AG08396 (cell line): ENCODE measurements at places on chromosomes 5 and 9.

GRCh38 chr5:114435220-114435481 lies 73.3 kb downstream of the KCNN2 start:
- no peak for DNase-seq

- DNase-seq: peak; percentile 29
Measured at GRCh38 chr5:142977363-142978051, 207.3 kb downstream of the ARHGAP26 start.

GRCh38 chr5:158483281-158483860 lies 616.3 kb downstream of the EBF1 start:
- DNase-seq: no peak

- DNase-seq: peak; percentile 64
Measured at GRCh38 chr9:133658442-133659431, 22.6 kb downstream of the DBH start.

DNA sequence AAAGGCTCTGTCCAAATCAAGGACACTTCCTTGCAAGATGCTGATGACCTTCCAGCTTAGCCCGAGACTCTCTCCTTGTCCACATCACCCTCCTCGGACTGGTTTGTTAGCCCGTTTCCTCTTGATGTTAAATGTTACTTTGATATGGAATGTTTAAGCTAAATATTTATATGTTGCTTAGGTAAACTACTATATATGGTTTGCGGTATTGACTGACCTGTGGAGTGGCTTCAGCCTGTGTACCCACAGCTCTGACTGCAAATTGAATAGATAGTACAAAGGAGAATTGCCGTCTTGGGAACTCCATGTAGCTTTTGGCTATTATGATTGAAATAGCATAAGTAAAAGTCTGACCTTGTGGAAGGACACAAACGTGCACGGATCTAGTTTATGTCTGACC lies 422.0 kb downstream of the YTHDC2 start:
- no peak for DNase-seq

GRCh38 chr5:164581889-164582288 lies 1076.5 kb downstream of the MAT2B start:
- no peak for DNase-seq

DNA sequence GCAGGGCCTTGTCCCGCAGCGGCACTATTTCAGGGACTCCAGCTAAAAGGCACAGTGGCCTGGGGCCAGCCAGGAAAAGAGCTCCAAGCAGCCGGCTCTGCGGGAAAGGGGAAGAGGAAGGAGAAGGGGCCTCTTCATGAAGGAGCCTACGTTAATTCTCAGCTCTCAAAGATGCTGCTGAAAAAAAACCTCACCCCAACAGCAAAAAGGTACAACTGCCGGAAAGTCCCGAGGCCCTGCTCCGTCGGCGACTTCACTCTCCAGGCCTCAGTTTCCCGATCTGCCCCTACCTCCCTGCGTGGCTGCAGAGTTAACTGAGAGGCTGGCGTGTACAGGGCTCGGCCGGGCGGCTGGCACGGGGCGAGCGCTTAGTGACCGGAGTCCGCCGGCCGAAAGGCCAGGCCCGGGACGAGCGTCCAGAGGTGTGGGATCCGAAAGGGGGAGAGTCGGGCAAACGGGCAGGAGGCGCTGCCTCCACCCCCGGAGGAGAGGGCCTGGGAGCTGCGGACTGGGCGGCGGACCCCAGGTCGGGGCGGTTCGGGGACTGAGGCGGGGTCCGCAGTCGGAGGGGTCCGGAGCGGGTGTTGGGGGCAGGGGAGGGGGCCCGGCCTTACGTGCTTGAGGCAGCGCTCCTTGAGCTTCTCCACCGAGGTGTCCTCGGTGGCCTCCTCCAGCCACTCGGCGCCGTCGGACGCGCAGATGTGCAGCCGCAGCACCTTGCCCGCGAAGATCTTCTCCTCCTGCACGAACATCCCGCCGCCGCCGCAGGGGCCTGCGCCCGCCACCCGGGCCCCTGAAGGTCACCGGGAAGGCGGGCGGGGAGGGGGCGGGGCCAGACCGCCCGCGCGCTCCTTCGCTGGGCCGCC lies 529 bp downstream of the UBAC1 start:
- DNase-seq: peak; percentile 70

GRCh38 chr5:143262393-143263174 lies 140.9 kb downstream of the NR3C1 start:
- no peak for DNase-seq

DNA sequence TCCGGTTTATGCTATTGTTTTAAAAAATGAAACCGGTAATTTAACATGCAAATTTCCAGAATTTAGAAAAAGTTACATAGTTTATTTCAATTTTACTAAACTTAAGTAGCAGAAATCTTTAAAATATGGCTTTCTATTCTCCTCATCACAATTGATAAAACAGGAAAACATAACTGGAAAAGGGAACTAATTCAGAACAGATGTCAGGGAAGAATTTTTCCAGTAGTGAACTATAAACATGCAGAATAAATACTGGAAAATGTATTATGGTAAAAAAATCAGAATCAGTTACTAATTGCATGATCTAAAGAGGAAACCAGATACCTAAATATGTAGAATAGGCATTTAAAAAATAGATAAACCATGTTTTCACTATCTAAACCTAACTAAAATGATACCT lies 7.3 kb upstream of the NR4A3 start:
- no peak for DNase-seq

DNA sequence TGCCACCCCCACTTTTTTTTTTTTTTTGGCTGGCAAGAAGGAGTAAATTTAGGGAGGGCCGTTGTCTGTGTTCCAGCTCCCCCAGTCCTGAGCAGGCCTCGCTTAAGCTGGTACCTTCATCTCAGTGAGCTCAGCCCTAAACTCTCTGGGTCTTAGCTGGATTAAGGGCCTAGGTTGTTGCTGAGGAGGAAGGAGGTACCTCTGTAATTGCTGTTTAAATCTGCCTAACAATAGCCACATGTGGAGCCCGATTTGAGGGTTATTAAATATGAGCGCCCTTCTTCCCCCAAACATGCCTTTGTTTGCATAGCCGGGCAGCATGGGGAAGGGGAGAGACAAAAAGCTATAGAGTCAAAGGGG lies 179.0 kb upstream of the PITX1 start:
- DNase-seq: no peak

DNA sequence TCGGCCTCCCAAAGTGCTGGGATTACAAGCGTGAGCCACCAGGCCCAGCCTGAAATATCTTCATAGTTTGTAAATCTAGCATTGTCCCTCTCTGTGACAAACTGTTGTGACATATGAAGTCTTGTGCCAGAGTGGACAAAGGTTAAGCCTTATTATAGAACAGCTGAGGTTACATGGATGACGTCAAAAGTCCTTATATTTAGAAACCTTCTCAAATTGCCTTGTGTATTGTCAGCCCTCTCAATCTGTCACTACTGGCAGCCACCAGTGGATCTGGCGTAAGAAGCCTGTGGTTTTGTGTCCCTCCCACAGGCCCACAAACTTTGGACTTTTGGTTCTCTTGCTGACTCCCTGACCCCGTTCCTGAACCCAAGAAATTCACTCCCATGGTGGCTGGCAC lies 79.4 kb upstream of the CCDC112 start:
- no peak for DNase-seq

DNA sequence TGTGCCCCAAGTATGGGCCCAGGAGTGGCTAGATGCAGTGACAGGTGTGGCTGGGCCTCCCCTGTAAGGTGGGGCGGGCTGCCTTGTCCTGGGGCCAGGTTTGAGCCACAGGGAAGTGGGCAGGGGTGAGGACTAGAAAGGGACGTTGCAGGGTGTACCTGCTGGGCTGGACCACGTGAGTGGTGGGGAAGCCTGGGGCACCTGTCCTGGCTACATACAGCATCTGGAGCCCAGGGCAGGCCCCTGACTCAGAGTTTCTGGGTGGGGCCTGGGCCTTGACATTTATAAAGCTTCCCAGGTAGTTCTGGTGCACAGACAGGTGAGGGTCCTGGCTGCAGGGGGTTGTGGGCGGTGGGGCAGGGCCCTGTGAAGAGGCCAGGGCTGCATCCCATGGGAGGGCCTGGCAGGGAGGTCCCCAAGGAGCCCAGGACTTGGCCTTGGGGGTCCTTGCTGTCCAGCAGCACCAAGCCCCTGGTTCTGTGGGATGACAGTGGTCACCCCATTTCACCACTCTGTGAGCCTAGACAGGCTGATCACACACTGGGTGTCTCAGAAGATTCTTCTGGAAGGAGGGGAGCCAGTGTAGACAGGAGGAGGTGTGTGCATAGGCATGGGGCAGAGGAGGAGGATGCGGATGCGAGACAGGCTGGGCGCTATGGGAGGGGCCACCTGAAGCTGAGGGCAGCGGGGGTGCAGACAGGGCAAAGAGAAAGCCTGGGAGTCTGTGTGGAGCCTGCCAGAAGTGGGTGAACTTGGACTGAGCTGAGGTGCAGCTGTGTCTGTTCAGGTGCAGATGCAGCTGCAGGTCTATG lies 94.0 kb downstream of the PHF2 start:
- peak; percentile 75 for DNase-seq

- DNase-seq: no peak
Measured at GRCh38 chr5:113292462-113292861, 142.3 kb downstream of the TSSK1B start.

GRCh38 chr5:123460296-123460729 lies 37.1 kb upstream of the CEP120 start:
- DNase-seq: no peak

DNA sequence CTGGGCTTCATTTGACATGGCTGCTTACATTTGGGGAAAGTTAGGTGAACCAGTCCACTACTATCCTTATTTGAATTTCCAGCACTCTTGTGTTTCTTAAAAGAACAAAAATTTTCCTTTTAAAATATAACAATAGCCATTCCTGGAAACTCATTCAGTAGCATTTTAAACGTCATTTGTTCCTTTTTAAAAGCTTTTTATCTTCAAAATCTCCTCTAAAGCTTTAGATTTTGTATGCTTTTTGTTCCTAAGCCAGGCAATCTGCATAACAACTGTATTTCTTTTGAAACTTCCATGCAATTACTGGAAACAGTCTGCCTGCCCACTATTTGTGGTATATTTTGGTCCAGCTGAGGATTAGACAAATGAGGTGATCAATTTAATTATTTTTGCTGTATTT lies 172.2 kb upstream of the PLCXD3 start:
- no peak for DNase-seq
